Erythroblast (primary cell): ENCODE measurements at places on chromosomes 1 and 21.

DNA sequence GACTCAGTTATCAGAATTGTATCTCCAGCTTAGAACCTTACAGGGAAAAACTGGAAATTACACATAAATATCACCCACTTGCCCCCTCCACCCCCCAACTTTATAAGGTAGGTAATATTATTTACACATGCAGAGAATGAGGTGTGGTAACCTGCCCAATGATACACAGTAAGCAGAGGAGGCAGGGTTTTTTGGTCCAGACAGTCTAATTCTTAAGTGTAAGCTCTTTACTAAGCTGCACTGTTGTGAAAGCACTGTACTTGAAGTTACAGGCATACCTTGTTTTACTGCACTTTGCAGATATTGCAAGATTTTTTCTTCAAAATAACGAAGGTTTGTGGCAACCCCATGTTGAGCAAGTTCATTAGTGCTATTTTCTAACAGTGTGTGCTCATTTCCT is 24.8 kb upstream of the MYOCOS start:
- DNase-seq, result no peak

- DNase-seq, result no peak
Measured at GRCh38 chr1:157960773-157961172, 32.7 kb upstream of the KIRREL1 start.

DNA sequence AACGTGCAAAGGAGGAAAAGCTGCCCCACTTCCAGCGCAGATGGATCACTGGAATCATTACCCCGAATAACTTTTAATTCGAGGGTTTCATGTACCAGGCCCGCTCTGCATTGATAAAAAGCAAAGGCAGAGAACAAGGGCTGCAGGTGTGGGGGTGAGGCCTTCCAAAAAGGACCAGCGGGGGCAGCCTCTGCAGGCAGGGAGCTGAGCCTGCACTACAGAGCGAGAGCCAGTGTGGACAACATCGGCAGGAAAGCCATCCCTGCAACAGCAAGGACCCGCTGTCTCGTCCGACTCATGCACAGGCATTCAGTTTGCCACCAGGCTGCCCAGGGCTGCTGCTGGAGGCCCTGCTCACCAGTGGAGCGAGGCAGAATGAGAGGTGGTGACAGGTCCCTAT is 27.1 kb upstream of the AJAP1 start:
- no peak for DNase-seq

DNA sequence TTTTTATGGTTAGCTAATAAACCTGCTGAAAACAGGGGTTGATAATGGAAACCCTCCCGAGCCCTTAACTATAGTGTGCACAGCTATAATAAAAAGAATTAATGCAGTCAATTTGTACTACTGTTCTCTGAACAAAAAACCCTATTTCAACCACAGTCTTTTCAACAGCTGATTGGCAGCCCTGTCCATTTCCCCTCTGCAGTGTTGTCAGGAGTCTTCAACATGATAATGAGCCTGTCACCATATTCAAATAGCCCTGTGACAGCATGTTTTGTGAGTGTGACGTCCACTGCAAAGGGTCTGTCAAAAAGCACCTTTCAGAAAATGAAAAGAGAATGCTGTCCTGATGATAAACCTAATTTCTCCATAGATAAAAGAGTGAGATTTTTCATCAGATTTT is 92.7 kb downstream of the ESRRG start:
- no peak for DNase-seq

DNA sequence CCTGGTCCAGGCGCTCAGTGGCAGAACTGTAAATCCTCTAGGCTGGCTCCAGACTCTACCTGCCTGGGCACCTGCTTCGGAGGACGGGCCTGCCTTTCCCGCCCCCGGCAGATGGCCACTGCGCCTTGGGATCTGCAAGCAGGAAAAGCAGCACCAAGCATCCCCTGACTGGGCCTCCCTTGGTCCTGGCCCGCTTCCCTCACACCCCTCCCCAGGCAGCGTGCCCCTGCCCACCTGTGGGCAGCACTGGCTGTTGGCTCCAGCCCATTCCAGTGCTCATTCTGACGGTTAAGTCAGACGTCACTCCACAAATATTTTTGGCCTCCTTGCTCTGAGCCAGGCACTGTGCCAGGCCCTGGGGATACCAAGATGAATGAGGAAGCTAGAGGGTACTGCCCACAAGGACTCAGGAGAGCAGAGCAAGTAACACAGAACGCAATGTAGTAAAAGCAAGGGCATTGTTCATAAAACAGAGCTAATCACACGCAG is 22.0 kb upstream of the BLACAT1 start:
- DNase-seq, result no peak

- no peak for DNase-seq
Measured at GRCh38 chr21:16028941-16029464, 299.2 kb downstream of the USP25 start.

DNA sequence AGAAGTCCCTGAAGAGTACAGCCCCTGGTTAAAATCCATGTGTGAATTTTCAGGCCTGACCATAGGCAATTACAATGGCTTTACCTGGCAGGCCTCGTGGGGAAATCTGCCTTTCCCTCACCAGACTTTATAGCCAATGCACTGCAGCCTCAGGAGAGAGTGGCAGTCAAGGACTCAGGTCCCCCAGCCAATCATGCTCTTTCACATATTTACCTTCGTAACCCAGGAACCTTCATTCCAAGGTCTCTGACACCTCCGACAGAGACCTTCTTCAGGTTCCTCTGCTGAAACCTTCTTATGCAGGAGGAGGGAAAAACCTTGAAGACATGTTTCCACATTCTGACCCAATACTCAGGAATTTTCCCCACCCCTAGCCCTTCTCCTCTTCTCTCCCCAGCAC is 118.9 kb downstream of the FASLG start:
- no peak for DNase-seq

- peak; percentile 99 for DNase-seq
Measured at GRCh38 chr1:202944438-202944921, 13.6 kb downstream of the ADIPOR1 start.

- no peak for DNase-seq
Measured at GRCh38 chr1:79875187-79875586, 868.7 kb upstream of the ADGRL4 start.
